ENCODE measurements at places on chromosomes 13 and 19. TPM values are rescaled to one million over a fixed set of nuclear protein-coding genes. Genes with fewer than 3 reads are reported as not detected.

TNFSF11 gene
- 3.4 TPM for total RNA-seq

TBXA2R gene
- total RNA-seq: 0.64 TPM

DNA sequence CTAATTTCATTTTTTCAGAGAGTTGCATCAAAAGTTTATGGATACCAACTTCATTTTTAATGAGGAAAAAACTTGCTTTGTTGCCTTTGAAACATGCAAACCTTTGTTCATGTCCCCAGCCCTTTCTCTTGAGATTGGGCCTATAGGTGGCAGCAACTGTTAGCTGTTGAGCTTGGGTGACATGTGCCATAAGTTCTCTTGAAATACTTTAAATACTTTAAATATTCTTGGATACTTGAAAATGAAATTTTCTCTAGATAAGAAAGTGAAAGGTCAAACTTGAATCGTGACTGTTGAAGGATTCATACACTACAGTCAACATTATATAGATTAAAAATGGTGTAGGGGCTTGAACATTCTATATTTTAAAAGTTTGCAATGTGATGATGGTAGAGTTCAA is 294.9 kb downstream of the NDFIP2 start:
- H3K4me1 ChIP-seq: no peaks in the 10 kb centered on the region
- no peak for DNase-seq
- no peak overlapping the region for H3K4me3 ChIP-seq
- H3K36me3 ChIP-seq: peaks cover 6% of the 10 kb centered on the region
- no peak overlapping the region for H3K27ac ChIP-seq
- H3K27me3 ChIP-seq: no peaks in the 10 kb centered on the region

- no peak overlapping the region for H3K27ac ChIP-seq
- H3K4me3 ChIP-seq: peak overlapping the region; percentile 38
- H3K36me3 ChIP-seq: no peaks in the 10 kb centered on the region
Observed at GRCh38 chr19:38229585-38230073, 5.6 kb upstream of the DPF1 start.

GRCh38 chr19:55585658-55586339 is 5.2 kb upstream of the ZNF579 start:
- H3K36me3 ChIP-seq: no peaks in the 10 kb centered on the region
- no peak overlapping the region for H3K27ac ChIP-seq
- peak overlapping the region; percentile 89 for H3K4me3 ChIP-seq

CGB2 gene
- total RNA-seq: 0.77 TPM

DNA sequence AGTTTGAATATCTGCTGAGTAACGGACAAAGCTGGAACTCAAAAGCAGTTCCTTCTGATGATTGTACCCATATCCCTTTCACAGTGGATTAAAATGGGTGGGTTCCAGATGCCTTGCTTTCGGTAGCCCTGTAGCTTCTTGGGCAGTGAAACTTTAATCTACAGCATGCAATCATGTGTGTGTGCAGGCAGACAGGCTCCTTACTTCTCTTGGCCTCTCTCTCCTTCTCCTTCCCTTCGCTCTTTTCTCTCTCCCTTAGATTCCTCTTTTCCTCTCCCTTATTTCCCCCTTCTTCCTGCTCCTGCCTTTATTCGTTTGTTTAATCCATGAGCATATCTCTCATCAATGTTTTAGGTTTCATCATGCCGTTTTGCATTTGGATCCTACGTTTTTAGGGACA is 8.1 kb downstream of the DGKH start:
- peaks cover 5% of the 10 kb centered on the region for H3K36me3 ChIP-seq
- no peaks in the 10 kb centered on the region for H3K4me1 ChIP-seq
- H3K27me3 ChIP-seq: no peaks in the 10 kb centered on the region
- no peak for DNase-seq

GRCh38 chr19:2087621-2088100 is 8.5 kb downstream of the MOB3A start:
- H3K4me1 ChIP-seq: no peaks in the 10 kb centered on the region
- no peaks in the 10 kb centered on the region for H3K27me3 ChIP-seq
- no peak overlapping the region for H3K4me3 ChIP-seq
- H3K27ac ChIP-seq: no peak overlapping the region
- peaks cover 3% of the 10 kb centered on the region for H3K36me3 ChIP-seq

IZUMO2 gene
- total RNA-seq: 0.81 TPM

GRCh38 chr13:94270556-94270955 is 208.9 kb downstream of the DCT start:
- no peaks in the 10 kb centered on the region for H3K27me3 ChIP-seq
- no peak for DNase-seq
- no peaks in the 10 kb centered on the region for H3K4me1 ChIP-seq
- no peak overlapping the region for H3K4me3 ChIP-seq

DLL3 gene
- total RNA-seq: 2.4 TPM

DNA sequence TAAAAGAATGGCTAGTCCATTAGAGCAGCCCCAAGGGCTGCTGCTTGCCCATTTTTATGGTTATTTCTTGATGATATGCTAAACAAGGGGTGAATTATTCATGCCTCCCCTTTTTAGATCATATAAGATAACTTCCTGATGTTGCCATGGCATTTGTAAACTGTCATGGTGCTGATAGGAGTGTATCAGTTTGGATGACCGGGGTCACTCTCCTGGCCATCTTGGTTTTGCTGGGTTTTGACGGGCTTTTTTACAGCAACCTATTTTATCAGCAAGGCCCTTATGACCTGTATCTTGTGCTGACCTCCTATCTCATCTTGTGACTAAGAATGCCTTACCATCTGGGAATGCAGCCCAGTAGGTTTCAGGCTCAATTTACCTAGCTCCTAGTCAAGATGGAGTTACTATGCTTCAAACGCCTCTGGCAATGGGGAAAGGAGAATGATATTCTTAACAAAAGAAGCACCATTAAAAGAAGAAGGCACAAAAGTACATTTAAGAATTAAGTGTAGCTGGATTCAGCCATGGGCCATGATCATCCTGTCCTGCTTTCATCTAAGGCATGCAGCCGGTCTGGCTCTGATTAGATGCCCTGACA is 1156.0 kb downstream of the PCDH9 start:
- no peak overlapping the region for H3K27ac ChIP-seq
- H3K27me3 ChIP-seq: no peaks in the 10 kb centered on the region
- DNase-seq: no peak
- H3K4me3 ChIP-seq: no peak overlapping the region
- H3K4me1 ChIP-seq: peaks cover 3% of the 10 kb centered on the region
- no peaks in the 10 kb centered on the region for H3K36me3 ChIP-seq

GRCh38 chr19:55935206-55935605 is 3.1 kb upstream of the NLRP13 start:
- DNase-seq: no peak
- no peak overlapping the region for H3K27ac ChIP-seq
- H3K4me3 ChIP-seq: no peak overlapping the region

DNA sequence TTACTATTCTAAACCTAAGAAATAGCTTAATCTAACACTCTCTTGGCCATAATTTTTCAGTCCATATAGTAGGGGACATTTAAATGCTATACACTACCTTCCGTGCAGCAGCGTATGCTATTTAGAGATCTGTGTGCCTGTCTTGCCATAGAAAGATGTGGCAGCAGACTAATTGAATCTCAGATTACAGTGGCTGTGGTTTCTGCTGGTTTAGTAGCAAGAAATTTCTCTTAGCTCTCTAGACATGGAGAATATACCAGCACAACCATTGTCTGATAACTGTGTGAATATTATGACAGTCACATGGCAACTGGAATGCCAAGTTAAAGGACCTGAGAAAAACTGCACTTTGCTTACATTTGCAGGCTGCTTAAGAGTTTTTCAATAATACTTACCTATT is 672.4 kb upstream of the MIR17HG start:
- DNase-seq: no peak
- H3K36me3 ChIP-seq: no peaks in the 10 kb centered on the region
- H3K27me3 ChIP-seq: no peaks in the 10 kb centered on the region
- H3K4me1 ChIP-seq: no peaks in the 10 kb centered on the region

- H3K27ac ChIP-seq: no peak overlapping the region
- no peaks in the 10 kb centered on the region for H3K36me3 ChIP-seq
- no peak overlapping the region for H3K4me3 ChIP-seq
- no peak for DNase-seq
Observed at GRCh38 chr13:72527333-72527732, 200.1 kb downstream of the MZT1 start.

Data from H9 (cell line).